H9 (cell line): ENCODE measurements at places on chromosomes 6 and 20. TPM values are rescaled to one million over a fixed set of nuclear protein-coding genes. Genes with fewer than 3 reads are reported as not detected.
A peak's percentile ranks its signal among the peaks of the same experiment; 100 is the strongest.

FHL5 gene
- total RNA-seq: not detected in 2 replicates

DNA sequence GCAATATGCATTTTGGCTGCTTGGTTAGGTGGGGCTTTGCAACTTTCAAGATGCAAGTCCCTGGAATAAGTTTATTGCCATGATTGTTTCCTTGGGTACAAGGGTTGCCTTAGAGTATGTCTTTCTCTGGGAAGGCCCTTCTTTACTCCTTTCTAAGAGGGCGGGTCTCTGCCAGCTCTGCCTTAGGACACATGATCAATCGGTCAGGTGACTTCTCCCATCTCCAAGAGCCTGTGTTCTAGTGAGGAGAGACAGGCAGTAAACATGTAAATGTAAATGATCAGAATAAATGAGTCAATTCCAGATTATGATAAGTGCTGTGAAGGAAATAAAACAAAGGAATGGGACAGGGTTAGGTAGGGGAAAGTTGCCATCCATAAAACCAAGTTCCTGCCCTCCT lies 43.2 kb upstream of the BCAS1 start:
- no peak overlapping the region for H3K4me3 ChIP-seq
- DNase-seq: no peak
- H3K27me3 ChIP-seq: no peaks in the 10 kb centered on the region
- no peaks in the 10 kb centered on the region for H3K4me1 ChIP-seq
- no peak overlapping the region for H3K27ac ChIP-seq
- no peaks in the 10 kb centered on the region for H3K36me3 ChIP-seq

DNA sequence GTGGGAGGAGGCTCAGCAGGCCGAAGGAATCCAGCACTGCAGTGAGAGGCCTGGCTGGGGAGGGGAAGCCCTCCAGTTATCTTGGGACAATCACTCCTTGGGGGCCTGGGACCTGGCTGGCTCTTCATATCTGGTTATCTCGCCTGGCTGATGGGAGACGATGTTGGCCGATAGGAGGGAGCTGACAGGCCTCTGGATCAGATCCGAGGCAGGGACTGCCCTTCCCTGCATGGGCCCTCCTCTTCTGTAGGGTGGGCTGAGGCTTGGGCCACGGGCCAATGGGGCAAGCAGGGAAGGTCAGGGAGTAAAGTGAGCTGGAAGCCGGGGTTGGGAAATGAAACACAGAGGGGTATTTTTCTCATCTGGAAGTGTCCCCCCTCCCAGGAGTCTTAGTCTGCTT lies 25.2 kb downstream of the MANBAL start:
- H3K36me3 ChIP-seq: peaks cover 25% of the 10 kb centered on the region
- H3K27ac ChIP-seq: no peak overlapping the region
- H3K4me1 ChIP-seq: peaks cover 6% of the 10 kb centered on the region; the same call in 1 of the 2 replicates
- no peak for DNase-seq
- H3K4me3 ChIP-seq: no peak overlapping the region
- no peaks in the 10 kb centered on the region for H3K27me3 ChIP-seq

- DNase-seq: peak; percentile 35
- H3K27ac ChIP-seq: no peak overlapping the region
- H3K36me3 ChIP-seq: peaks cover 9% of the 10 kb centered on the region; the same call in 2 of the 3 replicates
- 0 out of 2 replicates have a peak overlapping the region, but pooled peaks have one; percentile 3 for H3K4me3 ChIP-seq
- no peaks in the 10 kb centered on the region for H3K27me3 ChIP-seq
Measured at GRCh38 chr6:126107475-126108166, 121.3 kb downstream of the TRMT11 start.

DNA sequence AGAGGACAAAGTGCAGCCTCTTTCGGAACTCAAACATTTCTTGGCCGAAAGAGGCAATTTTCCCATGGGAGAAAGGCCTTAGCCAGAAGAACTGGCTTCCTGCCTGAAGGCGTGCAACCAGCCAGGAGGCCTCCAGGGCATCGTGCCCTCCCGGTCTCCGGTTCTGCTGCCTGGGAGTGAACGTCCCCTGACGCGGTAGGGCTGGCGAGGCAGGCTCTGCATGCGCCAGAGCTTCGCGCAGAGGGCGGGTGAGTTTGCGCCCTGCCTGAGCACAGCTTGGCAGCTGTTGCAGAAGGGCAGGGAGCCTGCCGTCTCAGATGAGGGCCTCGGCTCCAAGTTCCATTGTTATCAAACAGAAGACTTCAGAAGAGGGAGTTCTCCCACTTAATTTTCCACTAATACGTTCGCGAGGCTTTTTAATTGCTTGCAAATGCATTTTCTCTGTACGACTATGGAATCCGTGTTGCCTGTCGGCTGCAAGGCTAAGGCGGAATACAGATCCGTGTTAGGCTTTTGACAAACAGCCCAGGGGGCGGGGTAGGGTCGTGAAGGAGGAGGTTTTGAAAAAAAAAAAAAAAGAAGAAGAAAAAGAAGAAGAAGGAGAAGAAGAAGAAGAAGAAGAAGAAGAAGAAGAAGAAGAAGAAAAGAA lies 5.5 kb upstream of the TFAP2D start:
- H3K27me3 ChIP-seq: peaks cover 77% of the 10 kb centered on the region
- H3K4me1 ChIP-seq: peaks cover 5% of the 10 kb centered on the region
- H3K4me3 ChIP-seq: no peak overlapping the region; the same call in 1 of the 2 replicates
- H3K36me3 ChIP-seq: no peaks in the 10 kb centered on the region

DNA sequence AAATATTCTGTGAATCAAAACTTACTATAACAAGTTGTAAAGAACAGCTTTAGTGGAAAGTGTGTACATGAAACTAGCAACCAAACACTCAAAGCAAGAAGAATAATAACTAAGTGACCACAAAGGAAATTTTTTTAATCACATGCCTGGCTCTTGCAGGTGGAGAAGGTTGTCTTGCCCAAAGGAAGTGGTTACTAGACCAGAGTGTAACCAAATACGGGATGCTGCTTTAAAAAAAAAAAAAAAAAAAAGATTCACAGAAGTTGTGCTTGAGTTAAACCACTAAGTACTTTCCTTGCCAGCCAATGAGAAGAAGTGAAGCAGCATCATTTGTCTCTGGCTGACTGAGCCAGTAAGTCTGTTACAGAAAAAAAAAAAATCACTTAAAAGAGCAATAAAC lies 19.1 kb upstream of the HLA-DQB1 start:
- DNase-seq: no peak
- H3K4me3 ChIP-seq: no peak overlapping the region
- no peaks in the 10 kb centered on the region for H3K36me3 ChIP-seq
- no peaks in the 10 kb centered on the region for H3K27me3 ChIP-seq
- no peak overlapping the region for H3K27ac ChIP-seq

BPIFA1 gene
- not detected in 2 replicates for total RNA-seq

DNA sequence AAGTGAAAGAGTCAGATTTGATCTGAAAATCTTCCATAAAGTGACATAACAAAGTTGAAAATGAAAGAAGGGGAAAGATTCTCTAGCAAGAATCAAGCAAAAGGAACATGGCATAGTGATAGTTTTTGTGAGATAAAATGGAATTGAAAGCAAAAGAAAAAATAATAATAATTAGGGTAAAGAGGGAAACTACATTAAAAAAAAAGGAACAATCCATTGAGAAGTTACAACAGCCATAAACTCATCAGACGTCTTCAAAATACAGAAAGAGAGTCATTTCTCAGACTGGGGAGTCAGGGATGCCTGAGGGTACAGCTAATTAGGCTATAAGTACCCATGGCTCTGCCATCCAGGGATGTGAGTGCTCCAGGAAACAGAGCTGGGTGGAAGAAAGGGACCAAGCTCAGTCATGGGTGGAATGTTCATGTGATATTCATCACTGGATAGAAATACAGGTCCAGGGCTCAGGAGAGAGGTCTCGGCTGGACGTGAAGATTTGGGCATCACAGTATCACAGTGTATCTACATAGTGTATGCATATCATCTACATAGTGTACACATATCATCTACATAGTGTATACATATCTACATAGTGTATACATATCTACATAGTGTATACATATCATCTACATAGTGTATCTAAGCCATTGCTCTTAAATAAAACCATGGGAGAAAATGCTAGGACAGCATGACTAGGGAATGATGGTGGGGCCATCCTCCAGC lies 29.4 kb downstream of the DUSP22 start:
- no peaks in the 10 kb centered on the region for H3K27me3 ChIP-seq
- no peaks in the 10 kb centered on the region for H3K4me1 ChIP-seq
- no peak for DNase-seq
- no peak overlapping the region for H3K27ac ChIP-seq
- H3K4me3 ChIP-seq: no peak overlapping the region
- peaks cover 8% of the 10 kb centered on the region; the same call in 1 of the 2 replicates for H3K36me3 ChIP-seq

DNA sequence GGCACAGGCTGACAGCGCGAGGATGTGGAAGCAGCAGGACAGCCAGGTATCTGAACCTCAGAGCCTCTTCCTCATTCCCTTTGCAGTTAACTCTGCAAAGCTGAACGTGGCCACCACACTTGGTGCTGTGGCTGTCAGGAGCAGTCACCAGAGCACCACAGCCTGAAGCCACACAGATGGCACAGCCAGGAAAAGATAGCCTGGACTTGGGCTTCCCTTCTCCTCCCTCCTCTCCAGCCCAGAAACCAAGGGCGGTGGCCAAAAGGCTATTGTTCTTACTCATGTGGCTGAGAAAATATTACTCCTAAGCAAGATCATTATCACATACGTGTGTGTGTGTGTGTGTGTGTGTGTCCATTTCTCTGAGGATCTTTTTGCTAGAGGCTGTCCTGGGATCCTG lies 39.8 kb downstream of the CD164 start:
- H3K36me3 ChIP-seq: no peaks in the 10 kb centered on the region
- no peaks in the 10 kb centered on the region for H3K27me3 ChIP-seq
- H3K4me3 ChIP-seq: no peak overlapping the region
- DNase-seq: no peak
- no peak overlapping the region for H3K27ac ChIP-seq

- no peak for DNase-seq
- no peak overlapping the region for H3K4me3 ChIP-seq
- H3K27ac ChIP-seq: no peak overlapping the region
Measured at GRCh38 chr20:6959900-6960312, 192.4 kb downstream of the BMP2 start.
